ENCODE measurements at places on chromosomes 6 and 20.

- DNase-seq: peak; percentile 56
These were observed 7.1 kb downstream of the HSPA1B start for GRCh38 chr6:31834367-31835250.

DNA sequence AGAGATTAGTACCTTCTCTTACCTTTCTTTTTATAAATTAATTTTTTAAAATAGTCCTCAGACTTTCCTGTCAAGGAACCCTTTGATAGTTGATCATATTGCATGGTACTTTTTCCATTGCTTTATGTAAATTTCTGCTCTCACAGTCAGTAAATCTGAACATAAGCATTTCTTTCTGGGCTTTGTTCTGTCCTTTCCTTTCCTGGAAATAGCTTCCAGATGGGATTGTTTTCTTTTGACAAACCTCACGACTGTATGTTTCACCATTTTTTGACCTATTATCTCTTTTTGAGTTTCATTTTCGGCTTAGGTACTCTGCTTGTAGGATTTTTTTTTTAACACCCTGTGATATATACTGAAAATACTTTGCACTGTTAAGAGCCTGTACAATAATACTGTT, 32.6 kb downstream of the UTRN start:
- DNase-seq: no peak

DNA sequence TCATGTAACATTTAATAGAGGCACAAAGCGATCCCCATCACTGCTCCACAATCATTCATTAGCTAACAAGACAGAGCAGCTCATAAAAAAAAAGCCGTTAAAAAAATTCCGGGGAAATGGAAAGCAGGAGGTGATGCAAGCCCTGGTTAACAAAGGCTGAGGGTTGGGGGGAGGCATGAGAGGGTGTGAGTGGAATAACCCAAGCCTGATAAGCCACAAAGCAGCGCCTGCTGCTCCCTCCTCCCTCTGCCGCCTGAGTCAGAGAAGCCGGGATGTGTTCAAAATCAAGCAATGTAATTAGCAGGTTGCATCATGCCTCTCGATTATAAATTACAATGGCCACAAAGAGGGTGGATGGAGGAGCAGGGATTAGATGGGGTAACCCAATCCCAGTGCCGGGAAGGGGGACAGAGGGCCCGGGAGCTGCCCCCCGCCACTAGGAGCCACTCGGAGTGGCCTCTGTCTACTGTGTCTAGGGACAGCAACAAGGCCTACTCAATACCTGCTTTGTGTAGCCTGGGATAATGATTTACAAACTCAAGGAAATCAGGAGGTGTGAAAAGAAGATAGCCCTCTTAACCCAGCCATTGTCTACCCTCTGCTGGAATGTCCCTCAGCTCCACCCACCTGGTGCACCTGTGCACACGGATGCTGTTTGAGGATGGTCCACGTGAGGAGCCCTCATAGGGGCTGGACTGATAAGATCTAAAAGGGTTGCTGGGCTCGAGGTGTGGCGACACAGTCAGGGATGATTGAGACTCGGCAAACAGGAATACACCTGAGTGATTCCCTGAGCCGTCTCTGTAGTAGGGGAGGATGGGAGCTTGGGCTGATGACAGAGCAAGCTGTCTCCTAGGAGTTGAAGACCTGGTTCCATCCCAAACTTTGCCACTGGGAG, 156.9 kb downstream of the VEGFA start:
- no peak for DNase-seq

GRCh38 chr6:73951183-73951582, 255.2 kb downstream of the CD109 start:
- no peak for DNase-seq

DNA sequence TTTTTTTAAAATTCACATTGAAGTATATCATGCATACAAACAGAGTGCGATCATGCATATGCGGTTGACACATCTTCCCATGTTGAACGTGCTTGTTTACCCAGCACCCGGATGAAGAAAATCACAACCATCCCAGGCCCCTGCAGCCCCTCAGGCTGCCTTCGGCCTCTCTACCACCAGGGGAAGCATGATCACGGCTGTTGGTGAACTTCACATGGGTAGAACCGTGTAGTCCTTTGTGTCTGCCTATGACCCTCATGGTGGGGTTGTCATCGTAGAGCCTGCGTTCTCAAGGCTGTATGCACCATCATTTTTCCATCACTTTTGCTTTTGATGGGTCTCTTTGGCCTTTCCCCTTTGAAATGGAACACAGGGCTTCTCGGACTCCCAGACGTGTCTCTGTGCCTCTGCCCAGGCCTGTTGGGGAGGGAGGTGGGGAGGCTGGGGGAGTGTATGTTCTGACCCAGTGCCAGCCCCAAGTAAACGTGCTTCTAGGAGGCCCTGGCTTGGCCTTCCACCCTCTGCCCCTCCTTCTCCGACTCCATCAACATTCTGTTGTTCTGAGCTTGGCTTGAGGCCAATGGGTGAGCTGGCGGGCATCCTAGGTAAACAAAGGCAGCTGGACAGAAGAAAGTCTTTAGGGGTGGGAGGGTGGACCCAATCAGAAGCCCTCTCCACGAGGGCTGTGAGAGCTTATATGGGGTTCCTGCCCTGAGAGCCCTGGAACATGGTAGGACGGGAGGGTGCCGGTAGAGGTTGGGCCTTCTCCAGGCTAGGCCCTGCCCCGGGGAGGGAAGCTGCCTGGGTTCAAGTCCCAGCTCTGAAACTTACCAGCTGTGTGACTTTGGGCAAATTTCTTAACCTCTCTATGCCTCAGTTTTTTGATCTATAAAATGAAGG, 39.7 kb downstream of the TGM2 start:
- no peak for DNase-seq

GRCh38 chr20:23180451-23180921, 94.4 kb upstream of the CD93 start:
- DNase-seq: no peak

DNA sequence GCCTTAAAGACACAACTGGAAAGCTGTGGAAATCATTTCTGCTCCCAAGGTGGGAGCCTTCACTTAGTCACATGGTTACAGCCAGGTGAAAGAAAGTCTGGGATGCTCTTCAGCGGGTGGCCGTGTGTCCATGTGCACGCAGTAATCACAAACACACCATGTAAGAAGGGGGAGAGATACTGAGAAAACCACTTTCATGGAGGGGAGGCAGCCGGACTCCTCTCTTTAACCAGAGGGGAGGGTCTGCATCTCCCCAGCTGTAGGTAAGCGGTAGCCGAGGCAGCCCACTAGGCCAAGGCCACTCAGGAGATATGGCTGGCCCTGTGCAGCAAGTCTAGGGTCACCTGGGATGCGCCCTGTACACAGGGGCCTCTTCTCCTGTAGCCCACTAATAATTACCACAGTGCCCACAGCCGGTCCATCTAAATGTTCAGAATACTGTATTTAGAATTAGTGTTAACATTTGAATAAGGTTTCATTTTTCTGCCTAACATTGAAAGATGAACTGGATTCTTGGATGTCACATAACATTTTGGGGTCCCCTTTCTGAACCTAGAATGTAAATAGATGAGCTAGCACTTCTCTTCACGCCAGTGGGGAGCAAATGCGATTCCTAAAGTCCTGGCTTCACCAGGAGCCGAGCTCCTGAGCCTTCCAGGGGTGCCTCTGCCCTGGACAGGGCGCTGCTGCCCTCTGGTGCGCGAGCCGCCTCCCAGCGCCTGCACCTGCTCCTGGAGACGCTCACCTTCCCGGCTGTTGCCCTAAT, 15.9 kb downstream of the GPR31 start:
- DNase-seq: peak; percentile 15

DNA sequence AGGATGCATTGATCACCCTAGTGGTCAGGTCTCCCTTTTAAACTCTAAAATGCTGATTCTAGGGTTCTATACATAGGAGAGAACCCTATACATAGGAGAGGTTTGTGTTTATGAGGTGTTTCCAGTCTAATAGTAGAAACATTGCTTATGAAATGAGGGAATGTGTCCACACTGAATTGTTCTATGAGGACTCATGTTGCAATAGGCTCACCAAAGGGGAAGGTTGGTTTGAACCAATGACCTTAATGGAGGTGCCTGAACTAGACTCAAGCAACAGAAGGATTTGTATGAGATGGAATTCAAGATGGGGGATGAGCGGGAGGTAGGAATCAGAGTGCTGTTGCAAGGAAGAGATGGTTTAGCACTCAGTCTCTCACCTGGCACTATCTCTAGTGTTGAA, 33.5 kb upstream of the UBR2 start:
- DNase-seq: no peak

DNA sequence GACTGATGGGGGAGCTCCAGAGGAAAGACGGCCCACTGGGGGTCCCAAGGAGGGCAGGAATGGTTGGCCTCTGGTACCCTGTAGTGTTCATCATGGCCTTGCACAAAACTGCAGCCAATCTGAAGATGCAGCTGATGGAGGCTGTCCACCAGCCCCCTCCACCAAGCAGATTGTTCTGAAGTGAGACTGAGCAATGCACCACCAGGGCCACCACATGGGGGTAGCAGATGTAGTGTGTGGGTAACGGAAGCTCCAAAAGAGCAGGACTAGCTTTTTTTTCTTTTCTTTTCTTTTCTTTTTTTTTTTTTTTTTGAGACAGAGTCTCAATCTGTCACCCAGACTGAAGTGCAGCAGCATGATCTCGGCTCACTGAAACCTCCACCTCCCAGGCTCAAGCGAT, 181.0 kb upstream of the MYLIP start:
- no peak for DNase-seq

GRCh38 chr6:160733050-160733646, 31.1 kb downstream of the PLG start:
- DNase-seq: no peak

DNA sequence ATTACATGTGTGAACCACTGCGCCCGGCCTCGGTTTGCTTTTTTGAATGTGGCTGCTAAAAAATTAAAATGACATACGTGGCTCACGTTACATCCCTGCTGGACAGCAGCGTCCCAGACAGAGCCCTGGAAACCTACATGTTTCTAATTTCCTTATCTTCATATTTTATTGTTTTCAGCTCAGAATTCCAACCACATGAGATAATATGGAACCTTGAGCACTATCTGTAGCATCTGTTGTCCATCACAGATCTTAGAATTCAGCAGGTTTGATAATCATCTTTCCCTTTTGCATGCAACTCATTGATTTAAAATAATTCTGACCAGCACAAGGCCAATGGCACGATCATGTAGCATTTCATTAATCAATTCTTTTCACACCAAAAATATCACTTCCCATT, 25.9 kb upstream of the CCR6 start:
- DNase-seq: no peak

DNA sequence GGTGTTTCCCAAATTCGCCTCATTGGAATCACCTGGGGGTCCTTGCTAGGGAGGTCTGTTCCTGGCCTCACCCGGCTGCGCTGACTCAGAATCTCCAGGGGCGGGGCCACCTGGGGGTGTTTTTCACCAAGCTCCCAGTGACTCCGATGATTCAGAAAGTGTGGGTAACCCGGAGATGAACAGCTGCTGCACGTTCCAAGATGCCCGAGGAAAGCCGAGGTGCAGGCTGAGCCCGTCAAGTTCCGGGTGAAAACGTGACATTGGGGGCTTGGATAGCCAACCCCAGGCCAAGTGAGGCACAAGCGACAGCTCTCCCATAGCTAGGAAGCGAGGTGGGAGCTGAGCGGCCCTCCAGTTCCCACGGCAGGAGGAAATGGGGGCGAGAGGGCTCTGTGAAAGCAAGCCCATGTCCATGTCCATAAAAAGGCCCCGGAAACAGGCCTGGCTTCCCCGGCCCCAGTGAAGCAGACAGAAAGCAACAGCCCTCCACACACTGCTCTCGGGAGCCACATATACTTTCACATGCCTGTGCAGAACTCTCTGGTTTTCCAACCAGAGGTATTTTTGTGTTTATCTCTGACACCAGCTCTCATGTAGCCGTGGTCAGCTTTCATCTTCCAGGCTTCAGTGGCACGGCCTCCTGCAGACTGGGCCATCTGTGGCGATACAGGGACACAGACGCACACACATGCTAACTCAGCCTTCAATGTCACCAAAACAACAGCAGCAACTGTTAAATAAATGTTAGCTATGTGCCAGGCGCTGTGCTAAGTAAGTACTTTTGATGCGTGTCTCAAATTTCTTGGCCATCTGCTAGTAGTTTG, 90.7 kb upstream of the CCDC28A start:
- no peak for DNase-seq

GRCh38 chr6:85948481-85948880, 305.8 kb upstream of the SYNCRIP start:
- DNase-seq: no peak

- no peak for DNase-seq
These were observed 166.3 kb upstream of the PMEPA1 start for GRCh38 chr20:57876163-57876562.
